ENCODE measurements at places on chromosomes 7 and 10.
A peak's percentile ranks its signal among the peaks of the same experiment; 100 is the strongest.

DNA sequence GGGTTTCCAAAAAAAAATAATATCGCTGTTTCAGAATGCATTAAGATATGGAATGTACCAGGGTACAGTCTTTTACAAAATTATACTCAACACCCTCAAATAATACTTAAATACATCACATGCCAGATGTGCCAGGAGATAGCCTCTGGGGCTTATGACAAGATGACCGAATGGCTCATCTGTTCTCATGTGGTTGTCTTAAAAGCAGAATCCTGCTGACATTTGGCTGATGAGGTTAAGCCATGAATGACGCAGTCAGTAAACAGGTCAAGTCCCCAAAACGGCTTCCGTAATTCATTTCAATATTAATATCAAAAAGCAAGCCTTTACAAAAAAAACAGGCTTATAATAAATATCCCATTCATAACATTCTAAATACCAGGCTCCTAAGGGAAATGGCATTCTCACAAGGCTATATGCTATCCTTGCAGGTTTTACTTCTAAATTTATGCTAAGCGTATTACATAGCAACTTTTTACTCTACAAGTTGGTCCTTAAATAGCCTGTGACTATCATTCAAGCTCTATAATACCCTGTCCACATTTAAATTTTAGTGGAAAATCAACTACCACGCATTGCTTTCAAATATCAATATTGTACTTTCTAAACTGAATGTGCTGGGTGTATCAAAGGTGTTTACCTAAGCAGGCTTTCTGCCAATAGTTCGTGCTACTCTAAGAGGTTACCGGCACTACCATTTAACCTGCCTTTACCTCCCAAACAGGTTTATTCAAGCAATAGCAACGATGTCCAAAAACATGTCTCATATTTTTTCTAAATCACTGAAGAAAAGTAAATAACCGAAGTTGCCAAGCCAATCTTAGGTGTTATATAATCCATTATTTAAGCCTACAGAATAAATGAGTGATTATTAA lies 15.6 kb downstream of the SMURF1 start:
- no peak for DNase-seq

DNA sequence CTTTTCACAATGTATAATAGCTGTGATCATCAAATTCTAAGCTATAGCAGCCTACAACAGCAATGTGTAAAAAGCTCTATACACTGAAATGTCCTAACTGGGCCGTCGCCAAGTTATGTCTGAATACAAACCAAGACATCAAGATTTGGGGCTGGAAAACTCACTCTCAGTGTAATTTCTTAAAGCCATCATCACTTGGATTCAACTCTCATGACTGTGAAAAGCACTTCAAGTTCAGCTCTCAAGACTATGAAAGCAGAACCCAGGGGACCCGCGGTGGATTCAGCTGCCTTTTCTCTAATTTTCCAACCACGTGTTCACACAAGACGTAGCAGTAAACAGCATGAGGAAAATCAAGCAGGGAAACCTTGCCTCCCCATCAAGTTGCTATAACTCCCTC lies 15.8 kb upstream of the ZNRF2 start:
- no peak for DNase-seq

DNA sequence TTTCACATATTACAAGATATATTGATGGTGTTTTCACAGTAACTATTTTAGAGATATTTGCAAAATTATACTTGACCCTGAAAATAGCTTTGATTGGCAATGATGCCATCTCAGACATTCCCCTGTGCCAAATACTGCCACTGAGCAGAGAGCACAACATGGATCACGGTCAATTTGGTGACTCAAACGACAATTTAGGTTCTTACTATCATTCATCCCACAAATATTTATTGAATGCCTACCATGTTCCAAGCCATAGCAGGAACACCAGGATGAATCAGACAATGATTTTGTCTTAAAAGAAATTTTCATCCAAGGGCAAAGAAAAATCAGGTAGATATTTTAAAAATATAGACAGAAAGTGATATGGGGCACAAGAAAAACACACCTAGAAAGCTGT lies 153.2 kb upstream of the ADO start:
- DNase-seq: no peak

GRCh38 chr7:77753173-77753572 lies 45.1 kb downstream of the TMEM60 start:
- no peak for DNase-seq

GRCh38 chr7:117134889-117135552 lies 181.7 kb downstream of the ST7 start:
- no peak for DNase-seq

GRCh38 chr10:52499281-52499680 lies 185.2 kb downstream of the DKK1 start:
- no peak for DNase-seq

DNA sequence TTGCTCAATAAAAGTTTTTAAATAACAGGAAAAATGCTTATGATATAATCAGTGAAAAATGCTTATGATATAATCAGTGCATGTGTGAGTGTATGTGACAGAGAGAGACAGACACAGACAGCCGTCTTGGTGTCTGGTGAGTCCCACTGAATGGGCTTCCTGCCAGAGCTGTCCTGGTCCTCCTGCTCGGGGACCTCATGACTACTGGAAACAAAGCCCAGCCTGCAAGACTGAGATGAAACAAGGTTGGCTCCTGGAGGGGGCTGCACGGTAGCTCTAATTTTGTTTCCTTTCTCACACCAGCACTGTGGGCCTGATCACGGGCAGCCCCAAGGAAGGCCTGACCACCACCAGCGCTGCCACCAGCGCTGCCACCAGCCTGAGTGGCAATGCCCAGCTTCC lies 57.3 kb downstream of the NRP1 start:
- no peak for DNase-seq

- no peak for DNase-seq
Measured at GRCh38 chr10:47325303-47326291, 3.3 kb downstream of the GDF2 start.

DNA sequence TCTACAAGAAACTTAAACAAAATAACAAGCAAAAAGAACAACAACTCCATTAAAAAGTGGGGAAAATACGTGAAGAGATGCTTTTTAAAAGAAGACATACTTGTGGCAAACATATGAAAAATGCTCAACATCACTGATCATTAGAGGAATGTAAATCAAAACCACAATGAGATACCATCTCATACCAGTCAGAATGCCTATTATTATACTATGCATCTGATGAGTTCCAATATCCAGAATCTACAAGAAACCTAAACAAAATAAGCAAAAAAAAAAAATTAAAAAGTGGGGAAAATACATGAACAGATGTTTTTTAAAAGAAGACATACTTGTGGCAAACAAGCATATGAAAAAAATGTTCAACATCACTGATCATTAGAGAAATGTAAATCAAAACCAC lies 29.6 kb upstream of the AKR1C3 start:
- DNase-seq: no peak

- no peak for DNase-seq
Measured at GRCh38 chr7:29987811-29988317, 1.7 kb downstream of the SCRN1 start.

- DNase-seq: no peak
Measured at GRCh38 chr7:91835826-91836368, 44.6 kb downstream of the MTERF1 start.

GRCh38 chr7:110281362-110281761 lies 809.6 kb upstream of the LRRN3 start:
- DNase-seq: no peak

DNA sequence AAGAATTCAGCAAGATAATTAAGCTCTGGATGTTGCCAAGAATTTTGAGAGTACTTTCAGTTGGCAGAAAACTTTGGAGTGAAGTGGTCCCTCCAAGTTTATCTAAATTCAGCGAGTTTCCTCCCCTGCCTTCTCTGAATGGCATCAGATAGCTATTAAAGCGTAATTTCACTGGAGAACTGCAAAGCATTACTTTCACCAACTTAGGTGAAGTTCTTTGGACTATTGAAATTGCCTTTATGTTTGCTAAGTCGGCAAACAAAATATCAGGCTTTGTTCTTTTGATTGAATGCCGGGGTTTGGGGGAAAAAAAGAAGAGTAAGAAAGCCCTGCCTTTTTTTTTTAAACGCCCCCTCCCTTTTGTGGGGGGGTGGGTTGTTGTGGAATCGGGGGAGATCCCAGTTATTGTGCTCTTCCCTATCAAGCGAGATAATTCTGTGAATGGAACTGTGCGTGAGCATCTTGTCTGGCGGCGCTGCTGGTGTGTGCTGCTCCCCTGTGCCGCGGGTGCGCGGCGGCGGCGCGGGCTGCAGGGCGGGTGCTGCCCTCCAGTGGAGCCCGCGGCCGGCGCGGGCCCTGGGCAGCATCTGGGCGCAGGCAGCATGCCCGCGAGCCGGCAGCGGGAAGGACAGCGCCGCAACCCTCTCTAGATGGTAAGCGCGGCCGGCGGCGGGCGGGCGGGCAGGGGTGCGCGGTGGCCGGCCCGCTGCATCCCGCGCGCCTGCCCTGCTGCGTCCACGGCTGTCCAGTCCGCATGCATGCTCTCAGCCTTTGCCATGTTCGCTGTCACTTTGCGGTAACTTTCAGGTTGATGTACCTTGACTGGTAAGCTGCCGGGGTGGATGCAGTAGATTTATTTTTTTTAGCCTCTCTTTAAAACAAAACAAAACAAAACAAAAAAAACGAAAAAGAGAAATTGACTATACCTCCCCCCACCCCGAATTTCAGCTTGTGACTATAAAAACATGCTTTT lies 176.5 kb downstream of the TCF7L2 start:
- peak; percentile 6 for DNase-seq

GRCh38 chr10:133391761-133392518 lies 2.0 kb upstream of the MTG1 start:
- no peak for DNase-seq

GRCh38 chr7:137772316-137772715 lies 74.5 kb downstream of the DGKI start:
- no peak for DNase-seq

DNA sequence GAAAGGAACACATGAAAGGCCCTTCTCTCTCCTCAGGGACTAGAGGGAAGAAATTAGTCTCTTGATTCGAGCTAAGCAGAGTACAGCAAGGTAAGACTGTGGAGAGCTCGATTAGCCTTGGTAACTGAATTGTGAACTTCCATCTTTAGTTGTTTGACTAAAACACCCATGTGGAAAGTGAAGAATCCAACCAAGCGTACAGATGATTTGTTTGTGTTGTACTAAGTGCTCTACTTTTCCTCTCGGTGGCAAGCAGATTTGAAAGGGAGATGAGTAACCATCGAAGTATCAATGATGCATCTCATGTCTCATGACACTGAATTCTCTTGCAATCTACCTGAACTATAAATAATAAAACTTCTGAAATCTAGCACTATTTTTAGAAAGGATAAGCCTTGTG lies 80.7 kb downstream of the FZD1 start:
- no peak for DNase-seq

GRCh38 chr7:131995324-131995723 lies 438.9 kb upstream of the PODXL start:
- no peak for DNase-seq

GRCh38 chr10:78819361-78820006 lies 249.3 kb upstream of the ZMIZ1 start:
- no peak for DNase-seq

- no peak for DNase-seq
Measured at GRCh38 chr7:31919678-31920369, 150.4 kb downstream of the PDE1C start.

GRCh38 chr10:132816718-132817117 lies 30.8 kb upstream of the NKX6-2 start:
- DNase-seq: no peak

DNA sequence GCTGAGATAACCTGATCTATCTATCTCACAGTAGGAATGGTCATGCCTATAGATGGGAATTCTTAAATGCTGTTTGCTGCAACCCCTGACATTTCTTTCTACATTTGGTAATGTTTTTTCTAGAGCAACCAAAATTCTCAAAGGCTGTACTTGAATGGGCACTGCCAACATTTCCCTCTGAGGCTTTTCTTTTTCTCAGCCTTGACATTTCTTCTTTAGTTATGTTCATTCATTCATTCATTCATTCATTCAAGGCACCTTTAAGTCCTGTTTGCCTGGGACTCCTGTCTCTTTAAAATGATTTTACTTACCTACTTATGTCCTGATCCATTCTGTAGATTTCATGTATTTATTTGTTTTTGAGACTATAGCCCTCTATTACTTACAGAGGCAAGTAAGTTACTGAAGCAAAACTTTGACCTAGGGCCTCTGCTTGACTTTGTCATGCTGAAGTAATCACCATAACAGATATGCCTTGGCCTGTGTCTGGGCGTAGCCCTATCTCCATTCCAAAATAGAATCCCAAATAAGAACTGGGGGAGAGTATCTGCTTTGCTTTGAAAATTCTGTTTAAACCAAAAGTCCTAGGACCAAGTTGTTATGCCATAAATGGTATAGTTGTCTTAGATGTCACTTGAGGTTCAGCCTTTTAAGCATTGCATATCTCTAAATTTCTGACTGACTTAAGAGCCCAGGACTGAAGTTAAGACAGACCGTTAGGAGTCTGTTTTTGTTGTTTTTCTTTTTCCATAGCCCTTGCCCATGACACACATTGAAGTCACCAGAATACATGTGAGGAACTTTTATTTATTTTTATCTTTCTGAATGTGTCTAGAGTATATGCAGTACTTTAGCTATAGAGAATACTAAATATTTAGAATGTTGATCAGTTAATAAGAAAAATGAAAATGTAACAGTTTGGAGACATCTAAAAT lies 59.2 kb downstream of the AKAP9 start:
- no peak for DNase-seq
